Stimulated activated CD4-positive, alpha-beta T cell treated with anti-CD3 and anti-CD28 coated beads, Interleukin-15, amount 100 ng/mL, for 1 hour (primary cell): ENCODE measurements at places on chromosomes 1 and 21.

- DNase-seq: no peak
Observed at GRCh38 chr1:58033311-58033710, 513.2 kb downstream of the OMA1 start.

- no peak for DNase-seq
Observed at GRCh38 chr1:10324627-10325026, 74.2 kb upstream of the PGD start.

DNA sequence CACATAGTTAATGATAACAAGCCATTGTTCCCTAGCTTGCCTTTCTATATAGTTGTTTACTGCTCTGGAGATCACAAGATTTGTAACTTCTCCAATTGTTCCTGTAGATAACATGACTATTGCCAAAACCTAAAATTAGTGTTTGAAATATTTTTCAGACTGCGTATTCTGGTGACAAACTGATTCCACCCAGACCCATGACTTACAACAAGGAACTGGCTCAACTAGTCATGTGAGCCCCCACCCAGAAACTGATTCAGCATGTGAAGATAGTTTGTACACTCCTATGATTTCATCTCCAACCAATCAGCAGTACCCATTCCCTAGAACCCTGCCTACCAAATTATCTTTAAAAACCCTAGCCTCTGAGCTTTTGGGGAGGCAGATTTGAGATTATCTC is 131.4 kb upstream of the BCL9 start:
- no peak for DNase-seq

- DNase-seq: no peak
Observed at GRCh38 chr1:165212229-165212628, 144.3 kb downstream of the LMX1A start.

- DNase-seq: no peak
Observed at GRCh38 chr1:184152974-184153373, 101.4 kb downstream of the TSEN15 start.

GRCh38 chr21:35537604-35538003 is 488.5 kb upstream of the RUNX1 start:
- DNase-seq: no peak

- no peak for DNase-seq
Observed at GRCh38 chr21:36076878-36077655, 7.2 kb downstream of the CBR1 start.

DNA sequence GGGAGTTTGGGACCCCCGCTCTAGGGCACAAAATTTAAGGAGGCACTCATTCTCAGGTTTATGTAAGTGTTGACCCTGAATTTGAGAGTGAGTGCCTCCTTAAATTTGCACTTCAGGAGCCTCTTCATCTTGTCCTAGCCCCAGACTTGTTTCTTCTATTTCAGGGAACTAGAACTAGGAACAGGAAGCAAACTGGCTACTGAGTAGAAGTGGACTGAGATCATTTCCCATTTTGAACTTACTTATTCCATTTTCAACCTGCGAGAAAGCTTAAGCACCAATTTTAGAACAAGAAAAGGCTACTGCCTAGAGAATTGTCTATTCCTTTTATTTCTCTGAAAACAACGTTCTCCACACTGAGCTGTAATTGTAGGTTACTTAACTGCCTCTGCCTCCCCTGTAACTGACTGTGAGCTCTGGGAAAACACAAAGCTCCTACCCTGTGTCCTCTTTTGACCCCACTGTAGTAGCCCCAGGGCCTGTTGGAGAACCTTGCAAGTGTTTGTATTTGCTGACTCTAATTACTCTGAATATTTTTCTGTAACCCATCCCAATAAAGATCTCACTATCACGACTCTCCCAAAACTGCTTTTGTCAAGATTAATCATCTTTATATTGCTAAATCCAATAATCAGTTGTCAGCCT is 2.5 kb downstream of the PPT1 start:
- no peak for DNase-seq

DNA sequence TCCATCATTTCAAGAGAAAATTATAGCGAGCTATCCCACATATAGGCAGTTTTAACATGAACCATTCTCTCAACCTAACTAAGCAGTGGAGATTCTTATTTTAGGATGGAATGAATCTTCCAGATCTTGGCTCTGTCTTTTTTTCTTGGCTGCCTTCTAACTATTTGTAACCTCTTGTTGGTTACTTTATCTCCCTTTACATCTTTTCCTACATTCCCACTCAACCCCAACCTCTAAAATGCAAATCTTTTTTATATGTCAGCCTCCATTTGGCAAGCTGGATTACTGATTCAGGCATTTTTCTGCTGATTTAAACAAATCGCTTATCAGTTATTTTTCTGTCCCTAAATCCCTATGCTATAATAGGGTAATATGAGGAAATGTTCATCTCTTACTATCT is 46.9 kb upstream of the LHX8 start:
- DNase-seq: no peak

DNA sequence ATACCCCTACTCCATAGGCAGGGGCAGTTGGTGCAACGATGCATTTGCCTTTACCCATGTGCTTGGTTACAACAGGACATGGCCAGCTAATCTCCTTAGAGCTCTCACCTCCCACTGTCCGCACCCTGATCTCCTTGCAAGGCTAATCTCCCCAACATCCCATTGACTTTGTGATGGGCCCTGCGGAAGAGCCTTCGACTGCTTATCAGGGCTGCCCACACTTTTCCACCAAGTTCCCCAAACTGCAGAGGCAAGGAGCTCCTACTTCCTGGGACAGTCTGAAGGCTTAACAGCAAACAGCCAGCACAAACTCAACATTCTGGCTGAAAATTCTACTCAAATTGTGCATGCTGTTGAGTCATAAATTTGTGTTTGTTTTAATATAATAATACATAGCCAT is 36.0 kb downstream of the C1orf94 start:
- DNase-seq: no peak

DNA sequence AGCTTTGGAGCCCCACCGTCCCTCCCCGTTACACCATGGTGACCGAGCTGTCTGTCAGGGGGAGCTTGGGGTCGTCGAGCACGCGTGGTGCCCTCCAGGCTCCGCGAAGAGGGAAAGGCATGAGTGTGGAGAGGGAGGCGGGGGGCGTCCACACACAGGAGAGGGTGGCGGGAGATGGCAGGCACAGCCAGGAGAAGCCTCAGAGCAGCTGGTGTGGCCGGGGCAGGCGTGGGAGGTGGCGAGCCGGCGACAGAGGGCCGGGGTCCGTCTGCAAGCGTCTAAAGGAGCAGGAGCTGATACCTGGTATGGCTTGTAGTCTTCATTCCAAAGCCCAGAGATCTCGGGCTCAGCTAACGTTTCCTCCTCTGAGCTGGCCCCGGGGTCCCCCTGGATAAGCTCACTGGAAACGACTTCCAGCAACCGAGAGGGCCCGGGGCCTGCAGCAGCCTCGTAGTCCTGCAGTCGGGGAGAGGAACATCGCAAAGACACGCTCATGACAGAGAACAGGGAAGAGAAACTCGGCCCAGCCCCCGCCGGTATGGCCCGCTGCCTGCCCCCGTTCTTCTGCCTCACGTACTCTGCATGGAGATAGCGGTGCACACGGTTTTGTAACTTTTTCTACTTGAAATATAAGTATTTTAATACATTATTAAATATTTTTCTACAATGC is 37.4 kb downstream of the CFAP74 start:
- no peak for DNase-seq

- no peak for DNase-seq
Observed at GRCh38 chr1:2502210-2502609, 24.2 kb downstream of the PANK4 start.

- no peak for DNase-seq
Observed at GRCh38 chr1:244788493-244789275, 46.8 kb upstream of the COX20 start.

GRCh38 chr1:219666242-219666641 is 53.3 kb upstream of the ZC3H11B start:
- DNase-seq: no peak
